ENCODE measurements at places on chromosomes 11 and 22.

DNA sequence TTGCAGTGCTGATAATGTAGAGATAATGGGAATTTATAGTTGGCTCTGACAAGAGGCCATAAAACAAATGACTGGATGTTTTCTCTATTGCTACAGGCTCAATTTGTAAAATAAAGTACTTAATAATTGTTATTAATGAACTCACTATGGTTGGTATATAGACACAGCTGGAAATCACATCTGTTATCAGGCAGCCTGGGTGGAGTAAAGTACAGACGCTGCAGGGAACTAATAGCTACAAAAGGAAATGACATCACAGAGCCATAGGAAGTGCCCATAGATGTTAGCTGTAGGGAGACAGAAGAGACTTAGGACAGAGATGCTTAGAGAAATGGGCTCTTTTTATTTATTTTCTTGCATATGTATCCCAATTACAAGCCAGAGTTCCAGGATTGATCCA lies 81.0 kb upstream of the SNX19 start:
- DNase-seq: no peak

DNA sequence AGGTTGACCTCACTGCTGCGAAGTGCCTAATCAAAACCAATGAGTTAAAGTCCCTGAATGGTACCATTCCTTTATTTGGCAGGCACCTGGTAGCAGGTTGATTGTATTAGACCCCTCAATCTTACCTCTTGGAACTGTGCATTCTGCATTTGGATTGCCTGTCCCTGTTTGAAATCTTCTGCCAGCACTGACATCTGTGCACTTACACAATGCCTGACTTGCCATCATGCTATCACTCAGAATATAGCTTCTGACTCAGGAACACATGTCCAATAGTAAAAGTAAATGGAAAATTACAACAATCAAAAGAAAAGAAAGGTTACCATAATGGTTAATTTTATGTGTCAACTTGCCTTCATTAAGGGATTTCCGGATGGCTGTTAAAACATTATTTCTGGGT lies 366.0 kb upstream of the PDGFD start:
- no peak for DNase-seq

DNA sequence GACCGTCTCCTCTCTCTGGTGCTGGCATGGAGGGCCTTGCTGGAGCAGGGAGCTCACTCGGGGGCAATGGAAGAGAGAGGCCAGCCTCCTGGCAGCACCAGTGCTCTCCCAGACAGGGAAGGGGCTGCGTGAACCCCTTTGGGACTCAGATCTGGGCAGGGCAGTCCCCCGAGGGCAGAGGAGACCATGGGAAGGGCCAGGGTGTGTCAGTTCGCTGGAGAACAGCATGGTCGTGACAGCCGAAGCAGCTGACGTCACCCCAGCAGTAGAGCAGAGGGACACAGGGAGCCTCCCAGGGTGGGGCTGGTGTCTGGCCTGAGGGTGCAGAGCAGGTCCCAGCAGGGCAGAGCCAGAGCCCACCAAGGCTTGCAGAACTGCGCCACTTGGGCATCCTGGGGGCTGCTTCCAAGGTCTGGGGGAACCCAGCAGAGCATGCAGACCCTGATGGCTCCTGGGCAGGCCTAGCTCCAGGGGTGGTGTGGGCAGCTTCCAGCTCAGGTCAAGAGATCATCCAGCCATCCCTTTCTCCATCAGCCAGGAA lies 71.0 kb upstream of the KCNQ1OT1 start:
- DNase-seq: no peak

- DNase-seq: no peak
Measured at GRCh38 chr22:35409783-35410662, 10.1 kb downstream of the MCM5 start.

- no peak for DNase-seq
Measured at GRCh38 chr22:24571266-24571665, 15.5 kb downstream of the SNRPD3 start.

GRCh38 chr11:131618201-131618600 lies 247.8 kb downstream of the NTM start:
- DNase-seq: no peak

DNA sequence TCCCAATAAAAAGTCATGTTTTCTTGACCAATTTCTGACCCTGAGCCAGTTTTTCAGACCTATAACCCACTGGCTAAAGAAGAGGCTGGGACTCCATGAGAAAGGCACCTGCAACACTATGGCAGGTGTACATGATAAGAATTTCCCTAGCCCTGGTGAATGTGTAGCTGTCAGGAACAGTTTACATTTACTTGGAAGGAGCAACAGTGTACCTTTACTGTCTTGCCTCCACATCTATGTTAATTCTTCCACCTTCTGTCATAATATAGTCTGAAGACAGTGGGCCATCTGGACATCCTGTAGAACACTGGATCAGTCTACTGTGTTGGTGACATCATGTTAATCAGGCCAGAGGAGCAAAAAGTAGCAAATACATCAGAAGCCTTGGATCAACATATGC lies 72.1 kb upstream of the CD82 start:
- no peak for DNase-seq

GRCh38 chr11:63847363-63847762 lies 8.5 kb downstream of the MARK2 start:
- DNase-seq: no peak

DNA sequence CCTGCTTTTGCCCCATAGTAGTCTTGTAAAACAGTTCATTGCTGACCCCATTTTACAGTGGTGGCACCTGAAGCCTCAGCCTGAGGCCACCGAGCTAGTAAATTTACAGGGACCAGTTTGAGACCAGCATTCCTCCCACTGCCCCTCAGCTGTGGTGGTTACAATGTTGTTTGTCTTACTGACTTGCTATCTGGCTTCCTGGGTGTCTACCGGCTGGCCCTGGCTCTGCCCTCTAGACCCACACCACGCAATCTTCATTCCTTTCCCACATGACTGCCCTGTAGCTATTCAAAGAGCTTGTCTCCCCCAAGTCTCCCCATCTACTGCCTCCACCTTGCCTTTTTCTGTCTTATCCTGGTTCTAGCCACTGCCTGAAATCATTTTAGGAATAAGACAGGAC lies 20.8 kb downstream of the PIK3IP1 start:
- no peak for DNase-seq

DNA sequence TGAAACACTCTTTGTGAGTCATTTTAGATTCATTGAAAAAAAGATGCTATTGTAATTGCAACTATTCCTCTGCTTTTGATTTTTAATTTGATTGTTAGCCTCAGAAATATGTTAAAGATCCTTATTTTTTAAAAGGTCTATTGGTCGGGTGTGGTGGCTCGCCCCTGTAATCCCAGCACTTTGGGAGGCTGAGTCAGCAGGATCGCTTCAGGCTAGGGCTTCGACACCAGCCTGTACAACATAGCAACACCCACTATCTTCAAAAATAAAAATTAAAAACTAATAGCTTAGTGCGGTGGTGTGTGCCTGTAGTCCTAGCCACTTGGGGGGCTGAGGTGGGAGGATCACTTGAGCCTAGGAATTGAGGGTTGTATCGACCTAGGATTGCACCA lies 71.9 kb upstream of the MYO18B start:
- no peak for DNase-seq

- no peak for DNase-seq
Measured at GRCh38 chr11:225734-226453, 10.2 kb downstream of the SIRT3 start.

DNA sequence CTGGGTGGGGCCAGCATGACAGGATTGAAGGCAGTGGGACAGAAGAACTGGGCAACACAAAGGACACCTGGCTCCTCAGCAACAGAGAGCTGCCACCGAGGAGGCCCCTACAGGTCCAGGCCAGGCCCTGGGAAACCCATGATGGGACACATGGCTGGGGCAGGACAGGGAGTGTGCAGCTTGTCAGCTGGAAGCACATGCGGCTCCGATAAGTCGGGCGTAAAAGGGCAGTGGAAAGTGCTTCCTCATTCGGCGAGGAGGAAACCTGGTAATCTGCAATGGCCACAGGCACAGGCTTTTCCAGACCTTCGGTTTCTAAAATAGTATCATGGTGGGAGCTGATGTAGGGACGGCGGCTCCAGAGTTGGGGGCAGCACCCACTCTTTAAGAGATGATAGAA lies 16.5 kb downstream of the GNAZ start:
- no peak for DNase-seq

DNA sequence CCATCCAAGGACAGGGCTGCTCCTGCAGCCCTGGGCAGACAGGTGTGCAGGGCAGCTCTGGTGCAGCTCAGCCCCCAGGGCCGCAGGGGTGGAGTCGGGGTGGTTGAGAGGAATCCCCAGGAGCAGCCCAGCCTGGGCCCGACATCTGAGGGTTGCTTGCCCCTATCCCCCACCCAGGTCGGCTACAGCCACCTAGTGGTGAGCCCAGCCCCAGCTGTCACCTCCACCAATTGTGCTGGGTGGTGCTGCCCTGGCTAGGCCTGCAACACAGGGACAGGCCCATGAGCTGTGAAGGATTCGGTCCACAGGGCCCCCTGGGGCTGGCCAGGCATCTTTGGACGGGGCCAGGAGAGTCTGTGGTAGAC lies 29.6 kb downstream of the RTN4R start:
- no peak for DNase-seq

GRCh38 chr11:58446294-58446693 lies 4.3 kb upstream of the OR5B12 start:
- DNase-seq: no peak

DNA sequence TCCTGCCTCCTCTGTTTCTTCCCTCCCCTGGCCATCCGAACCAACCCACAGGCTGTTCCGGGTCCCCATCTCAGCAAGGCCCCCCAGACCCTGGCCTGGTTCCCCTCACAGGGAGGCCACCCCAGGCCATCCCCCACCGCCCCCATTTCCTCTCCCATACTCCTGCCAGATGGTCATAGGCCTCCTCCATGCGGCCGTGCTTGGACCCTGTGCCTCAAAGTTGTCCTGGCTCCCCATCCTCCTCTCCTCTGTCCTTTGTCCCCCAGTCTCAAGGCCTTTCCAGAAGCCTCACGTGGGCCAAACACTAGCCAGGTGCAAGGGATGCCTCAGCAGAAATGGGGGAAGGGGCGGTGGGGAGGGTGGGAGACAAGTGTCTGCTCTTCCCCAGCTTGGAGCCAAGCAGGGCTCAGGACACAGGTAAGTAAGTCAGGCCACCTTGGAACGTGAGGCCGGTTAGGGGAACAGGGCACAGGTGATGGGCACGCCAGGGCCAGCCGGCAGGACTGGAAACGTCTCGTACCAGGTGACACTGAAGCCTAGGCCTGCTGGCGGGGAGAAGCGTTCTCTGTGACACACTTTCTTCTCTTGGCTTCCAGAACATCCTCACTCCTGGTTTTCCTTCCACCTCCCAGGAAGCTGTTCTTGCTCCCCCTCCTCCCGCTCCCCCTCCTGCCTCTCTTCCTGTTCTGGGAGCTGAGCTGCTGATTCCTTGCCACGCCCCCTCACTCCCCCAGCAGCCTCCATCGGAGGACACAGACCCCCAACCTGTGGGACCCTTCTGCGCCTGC lies 31.5 kb upstream of the SLC22A12 start:
- DNase-seq: no peak

GRCh38 chr11:36346562-36347383 lies 50.7 kb downstream of the PRR5L start:
- DNase-seq: no peak

DNA sequence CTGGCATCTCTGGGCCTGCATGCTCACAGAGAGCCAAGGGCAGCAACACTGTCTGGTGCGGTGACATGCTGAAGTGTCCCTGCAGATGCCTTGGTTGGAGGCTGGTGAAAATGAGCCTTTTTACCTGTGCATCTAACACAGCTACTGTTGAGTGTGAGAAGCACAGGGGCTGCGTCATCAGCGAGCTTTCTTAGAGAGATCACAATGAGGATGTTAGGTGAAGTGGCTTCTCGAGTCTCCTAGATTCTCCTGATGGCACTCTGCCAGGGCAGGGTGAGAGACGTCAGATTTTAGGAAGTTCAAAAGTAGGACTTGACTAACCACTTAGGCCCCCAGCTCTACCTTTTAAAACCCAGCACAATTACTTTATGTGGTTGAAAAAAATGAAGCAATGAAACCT lies 3.6 kb upstream of the SLC15A3 start:
- DNase-seq: no peak

DNA sequence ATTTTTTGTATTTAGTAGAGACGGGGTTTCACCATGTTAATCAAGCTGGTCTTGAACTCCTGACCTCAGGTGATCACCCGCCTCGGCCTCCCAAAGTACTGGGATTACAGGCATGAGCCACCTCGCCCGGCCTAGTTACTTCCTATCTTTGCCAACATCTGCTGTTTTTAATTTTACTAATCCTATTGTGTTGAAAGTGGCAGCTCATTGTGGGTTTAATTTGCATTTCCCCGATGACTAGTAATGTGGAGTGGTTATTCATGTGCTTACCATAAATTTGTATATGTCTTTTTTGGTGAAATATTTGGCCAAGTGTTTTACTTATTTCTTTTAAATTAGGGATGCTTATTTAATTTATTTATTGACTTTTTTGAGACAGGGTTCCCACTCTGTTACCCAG lies 74.2 kb upstream of the SLC25A18 start:
- DNase-seq: no peak

Data from NCI-H1930 (cell line).